ENCODE measurements at places on chromosomes 3 and 15.

DNA sequence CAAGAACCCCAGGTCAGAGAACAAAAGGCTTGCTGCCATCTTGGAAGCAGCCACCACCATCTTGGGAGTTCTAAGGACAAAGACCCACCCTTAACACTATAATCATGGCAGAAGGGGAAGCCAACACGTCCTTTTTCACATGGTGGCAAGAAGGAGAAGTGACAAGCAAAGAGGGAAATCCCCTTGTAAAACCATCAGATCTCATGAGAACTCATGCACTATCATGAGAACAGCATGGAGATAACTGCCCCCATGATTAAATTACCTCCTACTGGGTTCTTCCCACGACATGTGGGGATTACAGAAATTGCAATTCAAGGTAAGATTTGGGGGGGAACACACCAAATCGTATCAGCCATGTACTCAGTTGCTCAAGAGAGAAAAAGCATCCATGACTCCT lies 21.1 kb upstream of the GBE1 start:
- no peak for DNase-seq

- no peak for DNase-seq
These were observed 181.8 kb downstream of the PDCD6IP start for GRCh38 chr3:33980252-33980651.

GRCh38 chr3:32940726-32941125 lies 10.7 kb upstream of the CCR4 start:
- DNase-seq = no peak

GRCh38 chr15:86813892-86814291 lies 734.2 kb downstream of the AGBL1 start:
- no peak for DNase-seq

DNA sequence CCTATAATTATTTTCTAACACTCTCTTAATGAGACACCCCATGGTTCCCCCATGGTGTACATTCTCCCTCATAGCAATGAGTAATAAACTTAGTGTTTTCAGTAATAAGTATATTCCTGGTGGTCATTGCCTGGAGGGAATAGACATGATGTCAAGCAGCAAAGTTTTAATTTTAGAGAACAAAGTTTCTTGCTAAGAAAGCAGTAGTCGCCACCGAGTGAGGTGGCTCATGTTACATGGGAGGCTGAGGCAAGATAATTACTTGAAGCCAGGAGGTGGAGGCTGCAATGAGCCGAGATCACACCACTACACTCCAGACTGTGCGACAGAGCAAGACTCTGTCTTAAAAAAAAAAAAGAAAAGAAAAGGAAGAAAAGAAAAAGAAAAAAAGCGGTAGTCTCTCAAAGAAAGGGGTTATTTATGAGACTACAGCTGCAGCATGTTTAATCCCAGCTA lies 2.4 kb upstream of the ELP6 start:
- no peak for DNase-seq

DNA sequence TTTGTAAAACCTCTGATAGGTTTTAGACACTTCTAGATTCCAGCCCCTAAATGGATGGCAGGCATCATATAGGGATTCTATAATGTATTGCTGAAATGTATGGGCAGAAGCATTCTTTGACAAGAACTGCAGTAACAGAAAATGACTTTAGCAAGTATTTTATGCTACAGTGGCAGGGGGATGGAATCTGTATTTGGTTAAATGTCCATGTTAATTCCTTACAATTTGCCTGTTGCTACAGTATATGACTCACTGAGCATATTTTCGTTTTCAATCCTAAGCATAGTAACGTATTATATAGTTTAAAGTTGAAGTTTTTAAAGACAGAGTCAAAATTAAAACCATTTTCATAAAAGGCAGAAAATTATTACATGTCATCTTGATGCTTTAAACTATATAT lies 150.1 kb downstream of the MEX3B start:
- DNase-seq = no peak

DNA sequence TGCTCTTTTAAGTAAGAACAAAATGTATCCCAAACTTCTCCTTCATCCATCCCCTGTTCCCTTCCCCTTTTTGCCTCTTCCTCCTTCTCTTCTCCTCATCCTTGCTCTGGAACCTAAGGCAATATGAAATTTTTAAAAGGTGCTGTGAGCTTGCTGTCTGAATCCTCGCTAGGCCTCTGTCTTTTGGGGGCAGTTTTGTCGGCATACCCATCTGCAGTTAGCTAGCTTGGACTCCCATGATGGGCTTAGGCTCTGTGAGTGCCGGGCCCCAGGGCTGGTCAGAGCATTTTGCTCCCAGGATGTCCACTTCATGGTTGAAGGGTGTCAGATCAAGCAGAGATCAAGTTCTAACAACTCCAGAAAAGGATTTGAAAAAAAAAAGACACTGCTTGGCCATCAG lies 18.6 kb downstream of the ZIC1 start:
- DNase-seq = no peak

DNA sequence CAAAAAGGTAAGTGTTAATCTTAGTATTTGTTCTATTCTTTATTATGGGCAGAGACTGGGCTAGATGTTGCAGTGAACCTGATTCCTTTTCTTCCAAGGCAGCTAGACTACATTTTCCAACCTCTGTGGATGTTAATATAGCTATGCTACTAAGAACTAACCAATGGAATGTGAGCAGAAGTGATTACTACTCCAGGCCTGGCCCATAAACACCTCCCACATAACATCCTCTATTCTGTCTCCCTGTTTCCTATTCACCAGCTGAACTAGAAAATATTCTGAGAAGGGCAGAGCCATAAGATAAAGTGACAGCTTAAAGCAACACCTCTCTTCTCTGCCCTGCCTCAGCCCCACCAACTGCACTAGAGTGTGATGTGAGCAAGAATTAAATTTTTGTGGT lies 29.4 kb downstream of the CD200R1L start:
- DNase-seq = no peak

DNA sequence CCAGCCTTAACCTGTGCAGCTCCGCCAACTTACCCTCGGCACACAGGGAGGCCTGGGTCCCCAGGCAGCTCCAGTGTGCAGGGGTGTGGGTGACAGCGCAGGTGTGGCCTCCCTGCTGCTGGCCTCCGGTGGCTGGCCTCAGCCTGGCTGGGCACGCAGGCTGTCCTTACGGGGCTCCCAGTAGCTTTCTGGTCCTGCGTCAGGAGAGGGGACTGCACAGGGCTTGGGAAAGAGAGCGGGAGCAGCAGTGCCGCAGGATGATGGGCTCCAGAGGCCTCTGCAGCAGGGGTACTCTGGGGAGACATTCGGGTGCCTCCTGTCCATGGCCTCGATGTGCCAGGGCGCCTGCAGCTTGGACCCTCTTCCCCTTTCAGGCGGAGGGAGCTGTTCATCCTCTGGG lies 9.4 kb downstream of the APBA2 start:
- DNase-seq = no peak

DNA sequence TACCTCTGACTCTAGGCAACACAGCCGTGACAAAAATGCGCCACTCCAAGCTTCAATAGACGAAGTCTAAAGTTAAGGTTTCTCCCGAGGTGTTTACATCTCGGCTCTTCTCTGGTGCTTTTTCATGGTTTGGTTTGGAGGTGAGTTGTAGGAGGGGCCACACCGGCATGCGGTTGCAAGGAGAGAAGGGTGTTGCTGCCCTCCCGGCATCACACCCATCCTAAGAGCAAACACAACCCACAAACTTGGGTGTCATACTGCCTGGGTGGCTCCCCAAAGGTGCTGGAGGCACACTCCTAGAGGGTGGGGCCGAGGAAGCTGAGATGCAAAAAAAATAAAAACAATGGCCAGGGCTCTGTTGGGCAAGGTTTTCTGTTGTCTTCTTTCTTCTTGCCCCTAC lies 225.2 kb upstream of the ICE2 start:
- DNase-seq = no peak

DNA sequence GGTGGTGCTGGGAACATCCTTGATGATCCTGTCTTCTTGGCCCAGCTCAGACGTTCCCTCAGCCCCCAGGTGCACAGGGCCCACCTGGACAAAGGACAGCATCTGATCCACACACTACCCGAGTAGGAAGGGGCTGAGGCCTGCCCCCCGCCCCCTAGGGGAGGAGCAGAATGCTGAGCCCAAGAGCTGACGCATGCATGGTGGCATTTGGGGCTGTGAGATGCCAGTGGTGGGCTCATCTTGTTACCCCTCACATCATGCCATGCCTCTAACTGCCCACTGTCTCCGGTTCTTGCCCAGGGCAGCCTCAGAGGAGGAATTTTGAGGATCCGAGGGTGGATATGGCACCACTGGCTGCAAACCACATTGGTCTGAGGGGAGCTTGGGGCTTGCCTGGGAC lies 61.5 kb downstream of the LINGO1 start:
- DNase-seq = no peak

- DNase-seq = no peak
These were observed 240.6 kb upstream of the TOPAZ1 start for GRCh38 chr3:44001072-44001471.

- DNase-seq = no peak
These were observed 100.7 kb downstream of the MYRIP start for GRCh38 chr3:39910135-39910534.

DNA sequence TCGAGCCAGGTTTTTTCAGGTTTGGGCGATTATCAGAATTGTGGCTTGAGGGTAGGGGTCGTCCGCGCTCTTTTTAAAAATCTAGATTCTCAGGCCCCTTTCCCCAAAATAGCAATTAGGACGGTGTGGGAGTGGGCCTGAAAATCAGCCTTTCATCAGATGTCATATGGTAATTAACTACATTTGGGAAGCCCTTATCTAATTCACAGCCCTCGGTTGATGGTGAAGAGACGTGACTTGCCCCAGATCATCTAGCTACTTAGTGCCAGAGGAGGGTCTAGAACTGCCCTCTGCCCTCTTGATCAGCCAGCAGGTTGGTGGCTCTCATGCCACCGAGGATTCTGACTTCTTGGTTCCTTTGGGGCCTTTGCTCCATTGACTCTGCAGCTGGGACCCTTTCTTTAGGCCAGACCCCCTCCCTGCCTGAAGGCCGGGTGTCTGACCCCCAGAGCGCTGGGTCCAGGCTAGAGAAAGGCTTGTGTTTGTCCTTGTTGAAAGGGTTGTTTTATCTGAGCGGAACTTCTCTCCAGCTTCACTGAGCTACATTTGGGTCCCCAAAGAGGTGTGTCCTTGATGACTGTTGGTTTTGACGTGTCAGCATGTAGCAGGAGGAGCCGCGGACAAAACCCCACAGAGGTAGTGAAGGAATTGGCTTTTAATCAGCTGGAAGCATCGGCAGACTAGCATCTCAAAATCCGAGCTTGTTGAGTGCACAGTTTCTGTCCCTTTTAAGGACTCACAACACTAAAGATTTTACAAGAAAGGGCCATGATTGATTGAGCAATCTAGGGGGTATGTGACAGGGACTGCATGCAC lies 857 bp downstream of the AEN start:
- no peak for DNase-seq

GRCh38 chr3:195865752-195866151 lies 42.6 kb downstream of the TNK2 start:
- no peak for DNase-seq

- DNase-seq = no peak
These were observed 27.7 kb downstream of the MAGI1 start for GRCh38 chr3:66010739-66011655.

DNA sequence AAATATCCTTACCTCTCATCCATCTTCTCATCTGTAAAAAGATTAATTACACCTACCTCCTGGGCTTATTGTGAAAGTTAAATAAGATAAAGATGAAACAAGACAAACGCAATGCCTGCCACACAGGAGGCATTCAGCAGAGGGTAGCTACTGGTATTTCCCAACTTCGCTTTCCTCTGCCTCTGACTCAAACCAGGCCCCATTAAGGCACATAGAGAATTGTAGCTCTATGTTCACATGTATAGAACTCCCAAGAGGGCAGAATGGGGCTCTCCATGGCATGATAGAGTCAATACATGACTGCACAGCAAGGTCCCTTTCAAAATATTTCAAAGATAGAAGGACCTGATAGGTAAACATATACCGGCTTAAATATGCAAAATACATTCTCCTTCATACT lies 1.4 kb downstream of the LYSMD2 start:
- DNase-seq = no peak

- DNase-seq = no peak
These were observed 38.6 kb downstream of the TKT start for GRCh38 chr3:53217175-53217574.

DNA sequence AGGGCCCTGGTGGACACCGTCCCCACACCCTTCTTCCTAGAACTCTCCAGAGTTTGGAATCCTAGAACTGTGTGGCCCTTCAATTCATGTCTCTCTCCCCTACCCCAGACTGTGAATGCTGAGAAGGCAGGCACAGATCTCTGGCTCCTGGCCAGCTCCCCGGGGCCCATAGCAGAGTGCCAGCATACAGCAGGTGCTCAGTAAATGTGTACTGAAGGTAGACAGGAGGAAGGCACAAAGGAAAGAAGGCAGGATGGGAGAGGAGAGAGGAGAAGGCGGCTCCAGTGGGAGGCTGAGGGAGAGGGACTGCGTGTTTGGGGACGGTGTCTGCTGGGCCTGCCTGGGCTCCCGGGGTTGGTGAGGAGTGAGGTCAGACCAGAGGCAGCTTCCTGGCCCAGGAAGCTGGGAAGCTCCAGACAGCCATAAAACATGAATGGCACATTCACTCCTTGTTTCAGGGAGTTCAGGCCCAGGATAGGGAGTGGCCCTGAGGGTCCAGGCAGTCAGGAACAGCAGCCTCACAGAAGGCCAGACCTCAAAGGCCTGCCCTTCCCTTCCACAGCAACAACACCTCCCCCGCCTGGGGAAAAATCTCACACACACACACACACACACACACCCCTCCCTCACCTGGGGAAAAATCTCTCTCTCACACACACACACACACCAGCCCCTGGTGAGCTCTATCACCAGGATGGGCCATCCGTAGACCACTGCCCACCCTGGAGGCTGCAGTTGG lies 137.1 kb upstream of the PRR20G start:
- DNase-seq = no peak

GRCh38 chr15:62173215-62173614 lies 8.1 kb upstream of the C2CD4B start:
- DNase-seq = no peak

GRCh38 chr15:73940061-73940981 lies 14.1 kb downstream of the LOXL1 start:
- DNase-seq = no peak

GRCh38 chr3:186109897-186110803 lies 1.3 kb upstream of the ETV5 start:
- DNase-seq = no peak

DNA sequence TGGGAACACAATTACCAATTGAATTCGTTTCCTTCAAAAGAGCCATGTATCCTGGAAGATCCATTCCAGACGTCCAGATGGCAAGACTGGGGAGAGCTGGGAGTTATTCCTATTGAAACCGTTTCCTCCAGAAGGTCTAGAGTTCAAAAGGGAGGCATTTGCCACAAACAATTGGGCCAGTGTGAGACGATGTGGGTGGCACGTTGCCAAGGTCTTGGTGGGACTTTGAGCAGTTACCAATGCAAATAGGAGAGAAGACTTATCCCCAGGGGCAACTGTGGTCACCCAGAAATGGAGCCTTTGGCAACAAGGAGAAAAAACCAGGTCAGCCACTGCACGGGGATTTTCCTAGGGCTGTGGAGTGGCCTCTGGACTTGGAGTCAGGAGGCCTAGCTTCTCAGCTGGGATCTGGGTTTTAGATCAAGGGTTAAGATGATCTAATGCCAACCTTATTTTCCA lies 29.6 kb upstream of the TLE3 start:
- no peak for DNase-seq

GRCh38 chr3:10553591-10554235 lies 48.3 kb upstream of the ATP2B2 start:
- no peak for DNase-seq
